ENCODE measurements at places on chromosomes 6 and 20.

GRCh38 chr6:33324125-33324524, 6.6 kb upstream of the ZBTB22 start:
- DNase-seq = no peak

GRCh38 chr6:101608703-101609102, 215.2 kb downstream of the GRIK2 start:
- no peak for DNase-seq

DNA sequence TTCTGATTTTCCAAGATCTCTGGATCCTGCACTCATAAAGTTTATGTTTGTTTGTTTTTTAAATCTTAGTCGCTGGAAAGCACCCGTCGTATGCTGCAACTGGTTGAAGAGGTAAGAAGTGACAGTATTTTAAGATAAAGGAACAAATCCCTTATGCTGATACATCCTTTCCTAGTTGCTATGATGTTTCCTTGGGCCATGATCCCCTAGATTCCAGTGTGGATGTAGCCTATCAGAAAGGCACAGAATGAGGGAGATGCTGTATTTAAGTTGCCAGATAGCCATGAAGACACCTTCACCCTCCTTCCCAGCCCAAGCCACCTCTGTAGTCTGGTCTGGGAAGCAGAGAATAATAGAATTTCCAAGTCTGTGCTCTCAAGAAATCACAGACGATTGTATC, 59.0 kb downstream of the SNAP25 start:
- DNase-seq = no peak

DNA sequence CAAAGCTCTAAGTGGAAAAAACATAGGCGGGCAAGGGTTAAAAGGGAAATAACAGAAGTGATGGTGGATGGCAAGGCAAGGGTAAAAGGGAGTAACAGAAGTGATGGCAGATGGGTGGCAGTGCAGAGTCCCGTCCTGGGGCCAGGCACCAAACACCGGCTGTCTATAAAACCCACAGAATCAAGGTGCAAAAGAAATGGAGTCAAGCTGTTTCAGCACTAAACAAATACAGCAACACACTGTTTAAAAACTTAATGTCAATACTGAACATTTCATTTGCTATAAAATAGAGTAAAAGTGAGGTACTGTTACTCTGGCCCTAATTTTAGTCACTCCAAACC, 87.6 kb downstream of the MAN1A1 start:
- no peak for DNase-seq

DNA sequence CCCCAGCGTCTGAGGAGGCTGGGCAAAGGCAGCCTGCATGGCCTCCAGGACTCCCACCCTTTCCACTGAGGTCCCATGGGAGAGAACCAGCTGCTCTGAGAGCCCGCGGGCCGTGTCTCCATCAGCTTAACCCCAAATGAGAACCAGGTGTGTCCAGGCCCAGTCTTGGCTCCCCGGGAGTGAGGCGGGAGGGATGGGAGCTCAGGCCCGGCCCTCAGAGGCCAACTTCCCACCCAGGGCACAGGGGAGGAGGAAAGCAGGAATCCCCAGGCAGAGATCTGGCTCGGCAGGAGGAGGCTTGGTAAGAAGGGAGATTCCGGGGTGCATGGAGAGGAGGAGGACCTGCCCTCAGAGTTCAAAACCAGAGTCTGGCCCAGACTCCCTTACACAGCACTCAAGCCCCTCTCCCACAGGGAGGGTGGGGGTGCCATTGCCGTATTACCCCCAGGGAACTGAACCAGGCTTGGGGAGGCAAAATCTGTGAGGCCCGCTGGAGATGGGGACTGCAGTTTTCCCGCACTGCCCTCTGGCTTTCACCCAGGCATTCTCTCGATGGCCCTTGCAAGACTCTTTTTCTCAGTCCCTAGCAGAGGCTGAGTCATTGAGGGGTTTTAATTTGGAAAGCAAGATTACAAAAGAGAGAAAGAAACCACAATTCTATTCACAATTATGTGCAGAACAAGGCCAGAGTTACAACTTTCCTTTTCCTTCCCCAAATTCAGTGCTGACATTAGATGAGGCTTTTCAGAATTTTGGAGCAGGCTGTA, 17.1 kb downstream of the FOXF2 start:
- DNase-seq = no peak

DNA sequence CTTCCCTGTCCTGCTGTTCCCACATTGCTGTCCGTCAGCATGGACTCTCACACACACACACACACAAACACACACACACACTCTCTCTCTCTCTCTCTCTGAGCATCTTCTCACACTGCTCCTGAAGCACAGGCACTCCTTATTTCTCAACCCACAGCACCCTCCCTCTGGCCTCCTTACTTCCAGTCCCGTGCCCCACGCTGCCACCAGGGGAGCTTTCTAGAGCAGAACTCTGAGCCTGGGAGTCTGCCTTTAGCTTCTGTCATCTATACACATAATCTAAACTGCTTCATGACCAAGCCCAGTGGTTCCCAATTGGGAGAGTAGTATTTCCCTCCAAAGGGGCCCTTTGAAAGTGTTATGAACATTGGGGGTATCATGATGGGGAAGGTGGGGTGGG, 29.1 kb downstream of the HECA start:
- DNase-seq = no peak

GRCh38 chr6:139533573-139534471, 159.4 kb upstream of the CITED2 start:
- DNase-seq = no peak
